Lung (tissue), 17 donors: ENCODE measurements at places on chromosomes 4 and X. TPM values are rescaled to one million over a fixed set of nuclear protein-coding genes. Genes with fewer than 3 reads are reported as not detected.

Gene MAGED4B
- polyA plus RNA-seq, result 3.1 TPM

Gene HSD17B13
- polyA plus RNA-seq, result 0.15 TPM

Gene GRSF1
- 44.7 TPM for polyA plus RNA-seq

Gene TMPRSS11A
- not detected for polyA plus RNA-seq

GRCh38 chr4:173735585-173735984 lies 205.6 kb upstream of the HAND2 start:
- no peak for DNase-seq

- DNase-seq, result no peak
Measured at GRCh38 chrX:103258275-103258674, 3.3 kb upstream of the TCEAL8 start.

GRCh38 chrX:13360146-13360545 lies 40.3 kb upstream of the ATXN3L start:
- no peak for DNase-seq

GRCh38 chr4:158003212-158003611 lies 169.6 kb downstream of the GASK1B start:
- DNase-seq, result no peak
